T-helper 17 cell (primary cell): ENCODE measurements at places on chromosomes 11 and 22.

GRCh38 chr11:14306481-14306880 lies 52.5 kb downstream of the RRAS2 start:
- no peak for DNase-seq

DNA sequence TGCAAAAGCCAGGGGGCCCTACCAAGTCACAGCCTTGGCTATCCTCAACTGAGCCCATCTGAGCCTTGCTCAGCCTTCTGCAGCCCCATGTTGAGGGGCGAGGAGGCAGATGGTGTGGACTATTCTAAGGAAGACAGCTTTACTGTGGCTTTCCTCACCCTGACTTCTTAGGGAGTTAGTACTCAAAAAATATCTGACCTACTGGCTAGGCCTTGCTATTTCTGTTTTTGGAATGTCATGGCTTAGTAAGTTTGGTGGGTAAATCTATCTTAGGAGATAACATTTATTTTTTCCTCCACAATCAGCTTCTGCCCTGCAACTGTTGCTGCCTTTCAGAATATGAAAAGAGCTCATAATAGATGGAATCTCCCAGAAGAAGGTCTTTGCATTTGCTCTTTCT lies 80.9 kb downstream of the LDLRAD3 start:
- DNase-seq: no peak

DNA sequence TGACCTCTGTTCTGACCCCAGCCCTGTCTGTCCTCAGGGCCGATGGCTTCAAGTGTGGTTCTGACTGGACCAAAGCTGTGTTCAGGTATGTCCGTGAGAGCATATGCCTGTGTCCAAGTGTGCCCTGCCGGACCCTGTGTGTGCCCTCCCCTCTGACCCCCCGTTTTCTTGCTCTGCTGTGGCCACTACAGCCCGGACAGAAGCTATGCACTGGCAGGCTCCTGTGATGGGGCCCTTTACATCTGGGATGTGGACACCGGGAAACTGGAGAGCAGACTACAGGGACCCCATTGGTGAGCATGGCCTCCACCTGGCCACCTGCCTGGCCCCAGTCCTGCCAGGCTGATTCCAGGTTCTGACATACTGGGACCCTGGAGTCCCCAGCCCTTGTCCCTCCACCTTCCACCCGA lies 14.5 kb downstream of the ATG16L2 start:
- no peak for DNase-seq

DNA sequence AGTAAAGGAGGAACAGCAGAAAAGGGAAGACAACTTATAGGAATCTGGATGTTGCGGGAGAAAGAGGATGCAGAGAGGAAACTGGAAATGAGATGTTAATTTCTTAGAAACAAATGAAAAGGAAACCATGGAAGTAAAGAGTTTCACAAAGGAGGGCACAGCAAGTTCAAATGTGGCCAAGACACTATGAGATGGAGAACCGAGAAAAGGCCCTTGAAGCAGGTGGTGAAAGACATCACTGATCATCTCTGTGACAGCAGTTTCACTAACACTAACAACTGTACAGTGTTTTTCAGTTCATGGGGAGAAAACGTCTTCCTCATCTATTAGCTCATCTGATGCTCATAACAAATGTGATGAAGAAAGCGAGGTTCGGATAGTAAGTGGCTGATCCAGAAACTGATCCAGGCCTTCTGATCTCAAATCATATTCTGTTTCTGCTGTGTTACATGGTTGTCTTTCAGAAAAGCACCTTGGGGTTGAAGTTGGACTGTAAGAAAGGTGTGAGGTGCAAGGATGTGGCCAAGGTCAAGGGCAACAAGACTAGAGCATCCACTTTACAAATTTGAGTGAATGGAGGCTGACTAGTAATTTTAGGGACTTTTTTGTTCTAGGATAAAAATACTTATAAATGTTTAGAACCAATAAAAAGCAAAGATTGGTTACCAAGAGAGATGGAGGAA lies 492.1 kb upstream of the CADM1 start:
- DNase-seq: no peak

DNA sequence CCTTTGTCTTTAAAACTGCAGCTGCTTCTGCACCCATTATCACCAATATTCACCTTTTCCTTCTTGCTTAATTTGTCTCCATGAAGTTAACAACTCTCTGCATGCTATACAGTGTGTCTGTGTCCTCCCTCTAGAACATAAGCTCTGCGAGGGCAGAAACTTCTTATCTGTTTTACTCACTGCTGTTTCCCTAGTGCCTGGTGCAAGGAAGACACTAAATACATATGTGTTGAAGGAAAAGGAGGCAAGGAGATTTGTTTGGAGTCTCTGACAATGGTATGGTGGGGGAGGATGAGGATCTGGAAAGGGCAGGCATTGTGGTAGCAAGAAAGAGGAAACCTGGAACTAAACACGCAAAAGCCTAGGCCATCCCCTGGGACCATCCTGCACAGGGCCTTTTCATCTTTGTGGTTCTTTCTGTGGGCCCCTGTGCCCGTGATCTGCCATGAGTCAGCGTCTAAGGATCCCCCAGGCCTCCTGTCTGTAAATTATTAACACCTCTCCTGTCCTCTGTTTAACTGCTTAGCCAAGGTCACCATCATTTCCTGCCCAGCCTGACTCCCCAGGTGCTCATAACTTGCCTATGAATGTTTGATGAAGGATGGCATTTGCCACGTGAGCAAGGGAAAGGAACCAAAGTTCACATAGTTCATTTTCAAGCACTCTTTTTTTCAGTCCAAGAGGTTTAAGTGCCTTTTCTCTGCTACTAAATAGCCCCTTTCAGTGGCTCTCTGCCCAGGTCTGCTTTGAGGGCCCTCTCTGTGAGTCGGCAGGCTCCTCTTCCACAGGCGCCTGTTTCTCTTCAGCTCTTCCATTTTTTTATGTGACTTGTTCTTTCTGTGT lies 131.1 kb downstream of the RASSF10 start:
- DNase-seq: no peak

GRCh38 chr22:41499624-41500280 lies 30.8 kb downstream of the ACO2 start:
- DNase-seq: no peak

DNA sequence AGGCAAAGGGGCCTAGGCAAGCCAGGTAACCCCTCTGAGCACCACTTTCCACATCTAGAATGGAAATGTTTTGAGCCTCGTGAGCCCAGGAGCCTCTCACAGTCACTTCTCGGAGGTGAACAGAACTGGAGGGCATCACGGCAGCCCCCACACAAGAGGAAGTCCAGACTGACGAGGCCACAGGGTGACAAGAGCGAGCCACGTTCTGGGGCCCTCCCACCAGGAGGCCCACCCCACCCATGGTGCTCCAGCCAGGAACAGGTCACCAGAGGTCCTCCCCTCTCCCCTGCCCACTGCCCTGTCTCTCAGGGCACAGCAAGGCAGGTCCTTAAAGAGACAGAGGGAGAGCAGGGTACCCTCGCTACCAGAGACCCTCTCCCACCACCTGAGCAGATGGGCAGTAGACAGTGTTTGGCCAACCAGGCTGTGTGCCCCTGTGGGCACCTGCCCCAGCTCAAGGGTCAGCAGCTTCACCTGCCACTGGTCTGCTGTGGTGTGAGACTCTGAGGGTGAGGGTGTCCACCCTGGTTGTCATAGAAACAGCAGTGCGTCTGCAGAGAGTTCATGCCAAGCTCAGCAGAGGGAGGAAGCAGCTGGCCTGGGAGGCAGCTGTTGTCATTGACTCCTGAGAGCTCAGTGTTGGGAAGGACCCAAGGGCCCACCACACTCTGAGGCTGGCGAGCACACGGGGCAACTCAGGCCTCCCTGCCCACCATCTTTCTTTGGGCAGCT lies 31.4 kb downstream of the RSPH14 start:
- no peak for DNase-seq

DNA sequence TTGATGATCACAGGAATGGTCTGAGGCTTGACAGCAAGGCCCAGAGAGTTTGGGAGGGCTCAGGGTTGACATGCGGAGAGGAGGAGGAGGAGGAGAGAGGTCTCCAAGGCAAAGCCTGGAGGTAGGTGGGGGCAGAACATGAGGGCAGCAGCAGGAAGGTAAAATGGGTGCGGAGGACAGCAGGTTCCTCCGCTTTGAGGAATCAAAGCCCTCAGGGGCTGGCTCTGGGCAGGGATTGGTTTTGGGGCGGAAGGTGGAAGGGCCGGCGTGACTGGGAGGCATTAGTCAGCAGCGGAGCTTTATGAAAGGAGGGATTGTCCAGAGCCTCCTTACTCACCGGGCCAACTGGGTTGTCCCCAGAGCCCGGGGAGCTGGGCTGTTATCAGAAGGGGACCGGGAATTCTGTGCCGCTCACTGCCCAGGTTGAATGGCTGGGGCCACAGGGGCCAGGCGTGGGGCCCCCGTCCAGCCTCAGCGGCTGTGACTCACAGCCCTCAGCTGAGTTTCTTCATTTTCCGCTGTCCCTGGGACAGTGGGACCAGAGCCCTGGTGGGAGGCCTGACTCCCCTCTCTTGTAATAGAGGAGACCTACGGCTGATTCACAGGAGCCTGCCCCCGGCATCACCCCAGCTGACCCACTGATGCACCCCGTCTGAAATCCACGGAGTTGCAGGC lies 36.2 kb downstream of the LIF start:
- no peak for DNase-seq

DNA sequence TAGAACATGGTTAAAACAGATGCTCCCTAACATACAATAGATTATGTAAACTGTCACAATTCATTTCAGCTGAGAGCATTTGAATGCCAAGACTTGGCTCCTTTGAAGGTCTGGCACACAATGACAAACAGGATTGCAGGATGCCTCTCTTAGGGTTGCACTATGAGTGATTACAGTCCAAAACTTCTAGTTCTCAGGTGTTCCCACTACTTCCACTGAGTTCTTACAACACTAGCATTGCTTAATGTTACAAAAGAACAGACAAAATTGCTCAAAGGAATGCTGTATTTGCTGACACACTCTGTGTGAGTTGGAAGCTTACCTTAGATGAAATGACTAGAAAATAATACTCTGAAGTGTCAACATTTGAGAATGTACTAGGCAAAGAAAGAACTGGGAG lies 2413.8 kb upstream of the RAG2 start:
- no peak for DNase-seq

- DNase-seq: peak; percentile 24
Measured at GRCh38 chr22:44664149-44664548, 37.9 kb upstream of the PRR5 start.

DNA sequence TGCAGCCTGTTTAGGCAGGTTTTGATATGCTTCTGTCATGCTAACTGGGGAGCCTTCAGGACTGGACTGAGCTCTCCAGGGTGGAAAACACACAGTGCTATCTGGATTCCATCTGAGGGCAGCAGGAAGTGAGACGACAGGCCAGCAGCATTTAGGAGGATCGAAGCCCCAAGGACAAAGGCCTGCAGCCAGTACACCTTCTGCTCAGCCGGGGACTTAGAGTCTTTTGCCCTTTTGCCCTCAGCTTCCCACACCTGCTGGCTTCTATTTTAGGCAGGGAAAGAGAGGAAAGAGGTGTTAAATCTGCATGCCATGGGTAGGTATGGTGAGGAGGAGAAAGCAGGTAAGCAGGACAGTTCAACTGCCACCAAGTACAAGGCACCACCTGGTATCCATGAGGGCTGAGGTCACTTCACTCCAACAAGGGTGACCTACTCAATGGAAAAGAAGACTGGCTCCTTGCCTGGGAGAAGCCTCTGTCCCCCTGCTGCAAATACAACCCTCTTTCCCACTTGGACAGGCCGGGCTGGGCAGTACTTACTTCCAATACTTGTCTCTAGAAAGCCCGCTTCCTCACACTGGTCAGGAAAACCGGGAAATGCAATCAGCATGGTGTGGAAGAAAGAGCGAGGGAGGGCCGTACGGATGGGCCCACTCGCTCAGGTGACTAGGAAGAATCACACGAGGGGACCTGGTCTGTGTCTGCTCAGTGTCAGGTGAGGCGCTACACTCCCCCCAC lies 12.3 kb downstream of the LARGE2 start:
- no peak for DNase-seq

DNA sequence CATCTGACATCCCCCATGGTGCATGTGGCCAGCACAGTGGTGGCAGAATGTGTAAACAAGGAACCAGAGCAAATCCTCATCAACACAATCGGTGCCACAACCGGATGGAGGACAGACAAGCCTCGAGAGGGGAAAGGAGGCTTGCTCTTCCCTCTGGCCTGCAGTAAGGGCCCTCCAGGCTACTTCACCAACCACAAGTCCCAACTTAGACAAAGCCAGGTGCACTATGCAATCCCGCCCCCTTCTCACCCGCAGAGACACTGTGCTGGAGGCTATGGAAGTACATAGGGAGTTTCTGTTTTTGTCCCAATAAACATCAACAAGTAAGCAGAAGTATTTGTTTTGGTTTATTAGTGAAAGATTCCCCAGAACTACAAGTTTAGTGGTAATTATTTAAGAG lies 54.3 kb downstream of the SPATA19 start:
- no peak for DNase-seq

DNA sequence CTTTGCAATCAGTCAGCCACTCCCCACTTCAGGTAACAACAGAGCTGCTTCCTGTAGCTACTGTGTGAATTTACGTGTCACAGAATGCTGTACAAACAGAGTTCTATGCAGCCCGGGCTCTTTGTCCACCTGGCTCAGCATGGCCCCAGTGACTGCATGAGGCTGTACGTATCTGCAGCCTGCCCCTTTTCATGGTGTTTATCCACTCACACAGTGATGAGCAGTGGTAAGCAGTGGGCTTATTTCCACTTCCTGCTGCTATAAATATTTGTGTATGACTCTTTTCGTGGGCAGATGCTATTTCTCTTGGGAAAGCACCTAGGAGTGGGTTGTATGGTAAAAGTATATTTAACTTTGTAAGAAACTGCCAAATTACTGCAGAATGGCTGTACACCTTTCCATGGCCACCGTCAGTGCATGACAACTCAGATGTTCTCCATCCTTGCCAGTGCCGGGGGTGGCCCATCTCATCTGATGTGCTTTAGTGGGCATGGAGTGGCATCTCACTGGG lies 43.3 kb downstream of the MYEOV start:
- no peak for DNase-seq

DNA sequence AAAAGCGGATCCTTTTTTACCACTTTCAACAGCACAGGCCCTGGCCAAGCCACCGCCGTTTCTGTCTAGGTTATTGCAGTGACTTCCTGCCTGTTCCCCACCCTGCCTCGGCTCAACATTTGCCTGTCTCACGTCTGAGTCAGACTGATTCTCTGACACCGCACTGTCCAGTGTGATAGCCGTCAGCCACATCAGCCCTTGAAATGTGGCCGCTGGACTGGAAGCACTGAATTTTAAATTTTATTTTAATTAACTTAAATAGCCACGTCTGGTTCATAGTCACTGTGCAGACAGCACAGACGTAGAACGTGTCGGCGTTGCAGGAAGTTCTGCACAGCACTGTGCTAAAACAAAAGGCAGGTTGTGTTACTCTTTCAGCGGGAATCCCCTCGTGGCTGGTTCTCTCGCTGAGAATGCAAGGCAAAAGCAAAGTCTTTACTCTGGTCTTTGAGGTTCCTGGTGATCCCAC lies 56.3 kb upstream of the ADSL start:
- peak; percentile 37 for DNase-seq

DNA sequence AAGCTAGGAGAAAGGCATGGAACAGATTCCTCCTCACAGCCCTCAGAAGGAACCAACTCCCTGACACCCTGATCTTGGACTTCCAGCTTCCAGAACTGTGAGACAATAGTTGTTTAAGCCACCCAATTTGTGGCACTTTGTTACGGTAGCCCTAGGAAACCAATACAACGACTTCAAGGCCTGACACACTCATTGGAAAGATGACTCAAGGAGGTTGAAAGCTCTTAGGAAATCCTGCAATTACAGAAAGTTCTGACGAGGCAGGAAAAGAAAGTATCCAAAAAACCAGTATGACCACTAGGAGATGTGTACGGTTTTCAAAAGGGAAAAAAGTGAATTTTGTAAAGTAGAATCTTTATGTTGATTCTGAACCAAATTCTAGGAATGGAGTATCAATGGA lies 161.4 kb downstream of the SWAP70 start:
- DNase-seq: no peak
